ENCODE measurements at places on chromosomes 2 and 18. TPM values are rescaled to one million over a fixed set of nuclear protein-coding genes. Genes with fewer than 3 reads are reported as not detected.

GALNT13 gene
- total RNA-seq, result 4.3 TPM

CBLN2 gene
- total RNA-seq, result not detected

WDR75 gene
- 85.3 TPM for total RNA-seq

WNT6 gene
- not detected for total RNA-seq

FLACC1 gene
- not detected for total RNA-seq

FRZB gene
- total RNA-seq, result 72.8 TPM

LGALSL gene
- 31.1 TPM for total RNA-seq

GMPPA gene
- 49.3 TPM for total RNA-seq

TSPYL6 gene
- not detected for total RNA-seq

BOLL gene
- total RNA-seq, result not detected

MC5R gene
- total RNA-seq, result not detected

RPS27A gene
- total RNA-seq, result 2,670 TPM

MARCO gene
- total RNA-seq, result not detected

DNA sequence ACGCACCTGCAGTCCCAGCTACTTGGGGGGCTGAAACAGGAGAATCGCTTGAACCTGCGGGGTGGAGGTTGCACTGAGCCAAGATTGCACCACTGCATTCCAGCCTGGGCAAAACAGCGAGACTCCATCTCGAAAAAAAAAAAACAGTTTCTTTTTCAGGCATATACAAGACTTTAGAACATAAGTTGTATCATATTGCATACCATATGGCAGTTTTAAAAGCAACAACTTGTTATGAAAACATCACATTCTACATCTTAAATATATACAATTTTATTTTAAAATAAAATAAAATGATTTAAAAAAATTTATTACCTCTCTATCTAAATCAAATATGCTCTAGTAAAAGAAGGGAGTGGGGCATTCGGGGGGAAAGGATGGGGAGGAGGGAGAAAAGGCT is 39.4 kb upstream of the SP5 start:
- no peak for DNase-seq

DNA sequence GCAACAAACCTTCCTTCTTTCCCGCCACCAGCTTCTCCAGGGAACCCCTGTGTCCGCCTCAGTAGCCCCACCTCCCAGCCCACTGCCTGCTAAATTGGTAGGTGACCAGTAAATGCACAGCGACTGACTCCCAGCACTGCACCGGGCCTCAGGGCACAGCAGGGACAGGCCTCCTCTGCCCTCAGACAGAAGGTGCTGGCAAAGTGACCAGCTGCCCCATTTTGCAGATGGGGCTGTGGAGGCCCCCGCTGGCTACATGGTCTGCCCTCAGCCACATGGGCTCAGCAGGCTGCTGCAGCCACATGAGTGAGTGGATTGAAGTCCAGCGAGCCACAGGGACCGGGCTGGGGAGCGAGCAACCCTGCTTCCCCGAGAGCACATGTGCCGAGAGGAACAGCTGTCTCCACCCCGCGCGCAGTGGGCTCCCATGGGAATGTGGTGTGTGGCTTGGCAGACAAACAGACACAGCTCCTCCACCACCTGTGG is 7.8 kb upstream of the NPPC start:
- no peak for DNase-seq

GRCh38 chr18:36589857-36590543 is 238.8 kb downstream of the TPGS2 start:
- DNase-seq, result no peak

DNA sequence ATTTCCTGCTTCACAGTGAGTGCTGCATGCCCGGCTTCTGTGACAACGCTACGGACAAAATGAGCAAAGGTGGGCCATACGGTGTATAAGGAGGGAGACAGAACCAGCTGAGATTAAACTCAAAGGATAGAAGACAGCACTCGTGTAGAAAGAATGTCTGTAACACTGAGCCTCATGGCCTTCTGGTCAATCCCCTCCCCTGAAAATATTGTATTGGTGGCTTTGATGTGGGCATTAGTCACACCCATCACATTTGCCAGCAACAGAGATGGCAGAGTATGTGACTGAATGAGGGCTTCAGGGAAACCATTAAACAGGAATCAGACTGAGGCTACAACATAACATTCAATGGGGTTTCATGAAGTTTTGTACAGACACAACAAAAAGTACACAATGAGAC is 287.8 kb upstream of the CCDC68 start:
- DNase-seq, result no peak

DNA sequence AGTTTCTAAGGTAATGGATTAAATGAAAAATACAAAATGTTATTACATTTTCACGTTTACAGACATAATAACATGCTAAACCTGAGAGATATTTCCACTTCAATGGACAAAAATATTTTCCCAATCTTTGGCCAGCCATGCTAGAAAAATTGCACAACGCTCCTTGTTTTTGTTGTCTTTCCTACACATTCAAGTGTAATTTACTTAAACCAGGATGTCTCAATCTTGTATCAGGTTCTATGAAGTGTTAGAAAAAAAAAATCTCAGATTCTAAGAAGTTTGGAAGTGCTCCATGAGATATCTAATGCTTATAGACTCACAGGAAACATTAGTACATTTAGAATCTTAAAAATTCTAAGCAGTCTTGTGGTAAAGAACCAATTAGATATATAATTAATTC is 141.8 kb upstream of the SLC35G4 start:
- DNase-seq, result no peak

DNA sequence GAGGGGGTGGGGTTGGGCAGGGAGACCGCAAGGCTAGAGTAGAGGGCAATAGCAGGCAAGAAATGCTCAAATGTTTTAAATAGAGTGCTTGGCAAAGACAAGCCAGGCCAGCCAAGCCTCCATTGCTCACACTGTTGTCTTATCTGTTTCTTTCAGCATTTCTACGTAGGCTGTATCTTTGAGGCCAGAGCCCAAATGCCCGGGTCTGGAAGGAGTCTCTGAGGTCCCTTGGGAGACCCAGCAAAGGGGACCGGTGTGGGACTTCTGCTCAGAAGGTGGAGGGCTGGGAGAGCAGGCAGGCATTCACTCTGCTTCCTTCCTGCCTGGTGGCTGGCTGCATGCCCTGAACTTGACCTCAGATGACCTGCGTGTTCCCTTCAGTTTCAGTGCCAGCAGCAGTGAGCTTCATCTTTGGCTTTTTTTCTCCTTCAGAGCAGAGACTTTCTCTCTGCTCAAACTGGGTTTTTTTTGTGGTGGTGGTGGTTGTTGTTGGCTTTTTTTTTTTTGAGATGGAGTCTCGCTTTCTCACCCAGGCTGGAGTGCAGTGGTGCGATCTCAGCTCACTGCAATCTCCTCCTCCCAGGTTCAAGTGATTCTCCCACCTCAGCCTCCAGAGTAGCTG is 13.7 kb upstream of the TET3 start:
- no peak for DNase-seq

DNA sequence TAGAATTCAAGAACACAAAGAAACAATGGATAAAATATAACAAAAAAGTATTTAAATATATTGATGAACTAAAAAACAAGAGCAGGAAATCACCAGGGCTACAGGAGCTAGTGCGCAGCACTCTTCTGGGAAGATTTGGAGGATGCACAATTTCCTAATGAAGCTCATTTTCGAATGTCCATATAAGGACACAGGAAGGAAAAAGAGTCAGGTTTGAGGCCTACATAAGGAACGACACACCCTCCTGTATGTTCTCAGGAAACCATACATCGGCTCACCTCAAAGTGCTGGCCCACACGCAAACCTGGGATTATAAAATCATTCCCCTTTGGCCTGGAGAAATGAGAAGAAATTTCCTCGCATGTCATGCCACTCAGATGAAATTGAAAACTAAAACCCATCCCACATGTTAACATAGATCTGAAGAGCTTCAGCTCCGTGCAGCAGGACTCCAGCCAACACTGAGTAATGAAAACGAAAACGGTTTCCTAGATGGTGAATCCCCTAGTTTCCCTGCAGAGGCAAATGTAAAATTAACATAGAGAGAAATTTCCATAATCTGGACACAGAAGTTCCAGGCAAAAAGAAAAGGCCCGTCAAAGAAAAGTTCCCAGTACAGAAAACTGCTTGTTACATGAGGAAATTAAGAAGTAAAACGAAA is 825.8 kb downstream of the SOCS6 start:
- DNase-seq, result no peak

DNA sequence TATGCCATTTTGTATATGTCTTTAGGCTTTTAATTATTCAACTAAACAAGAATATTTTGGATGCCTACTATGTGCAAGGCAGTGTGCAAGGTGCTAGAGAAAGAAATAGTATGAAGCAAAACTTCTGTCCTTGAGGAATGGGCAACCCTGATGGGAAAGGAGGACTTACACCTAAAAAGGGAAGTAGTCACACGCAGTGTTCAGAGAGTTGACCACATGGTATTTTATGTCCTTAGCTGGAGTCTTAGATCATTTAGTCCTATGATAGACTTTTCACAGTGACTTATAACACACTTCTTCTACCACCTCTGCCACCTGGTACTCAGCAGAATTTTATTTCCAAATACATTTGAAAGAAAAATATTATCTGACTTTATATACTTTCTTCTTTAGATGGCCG is 291.6 kb downstream of the PLCL1 start:
- DNase-seq, result no peak

- peak; percentile 61 for DNase-seq
Observed at GRCh38 chr2:81249152-81249551, 944.6 kb upstream of the LRRTM1 start.

GRCh38 chr2:77512507-77512906 is 9.7 kb downstream of the LRRTM4 start:
- DNase-seq, result no peak

GRCh38 chr18:54780285-54780861 is 47.9 kb upstream of the RAB27B start:
- DNase-seq, result no peak

DNA sequence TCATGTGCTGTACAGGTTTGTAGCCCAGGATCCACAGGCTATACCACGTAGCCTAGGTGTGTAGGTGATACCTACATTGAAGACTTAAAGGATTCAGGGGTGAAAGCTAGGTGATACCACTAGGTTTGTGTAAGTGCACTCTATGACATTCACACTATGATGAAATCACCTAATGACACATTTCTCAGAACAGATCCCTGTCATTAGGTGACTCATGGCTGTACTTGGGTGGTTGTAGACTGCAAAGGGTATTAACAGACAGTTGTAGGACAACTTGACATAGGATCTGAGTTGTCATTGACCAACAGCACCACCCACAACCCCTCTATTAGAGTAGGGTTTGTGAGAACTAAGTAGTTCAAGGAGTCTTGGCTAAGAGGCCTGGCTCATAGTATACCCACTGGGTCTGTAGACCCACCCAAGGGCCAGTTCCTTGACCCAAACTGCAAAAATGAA is 27.7 kb upstream of the SMCHD1 start:
- no peak for DNase-seq

DNA sequence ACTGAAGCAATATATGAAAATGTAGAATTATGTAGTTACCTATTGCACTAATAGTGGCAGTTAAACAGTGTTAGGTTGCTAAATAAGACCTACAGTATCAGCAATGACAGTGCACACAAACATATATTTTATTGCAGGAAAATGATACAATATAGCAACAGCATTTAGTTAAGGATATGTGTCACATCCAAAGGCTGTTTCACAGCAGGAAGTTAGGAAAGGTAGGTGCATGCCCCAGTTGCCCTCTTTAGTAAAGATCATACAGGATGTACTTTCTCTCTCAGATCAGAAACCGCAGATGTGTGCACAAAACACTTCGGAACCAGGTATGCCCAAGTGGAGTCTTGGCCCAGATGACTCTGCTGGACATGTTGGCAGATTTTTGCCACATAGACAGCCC is 444.1 kb downstream of the XIRP2 start:
- no peak for DNase-seq

- no peak for DNase-seq
Observed at GRCh38 chr2:54479424-54479823, 23.3 kb downstream of the SPTBN1 start.

GRCh38 chr2:26238311-26238958 is 6.0 kb downstream of the HADHA start:
- no peak for DNase-seq

- peak; percentile 25 for DNase-seq
Observed at GRCh38 chr2:123514613-123515207, 510.4 kb upstream of the CNTNAP5 start.

- no peak for DNase-seq
Observed at GRCh38 chr2:65498396-65498795, 66.0 kb upstream of the SPRED2 start.

DNA sequence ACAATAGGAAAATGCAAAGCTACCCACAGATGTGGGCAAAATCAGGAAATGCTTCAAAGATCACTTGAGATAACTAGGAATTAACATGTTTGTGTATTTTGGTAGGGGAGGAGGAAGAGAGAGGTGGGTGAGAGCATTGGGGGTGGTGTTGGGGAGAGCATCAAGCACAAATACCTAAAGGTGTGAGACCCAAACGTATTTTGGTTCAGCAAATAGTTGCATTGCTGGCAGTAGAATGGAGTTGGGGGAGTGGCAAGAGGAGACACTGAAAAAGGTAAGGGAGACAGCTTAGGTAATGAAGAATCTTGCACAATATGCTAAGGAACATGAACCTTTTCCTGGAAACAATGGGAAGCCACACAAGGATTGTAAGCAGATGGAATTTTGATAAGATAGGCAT is 1.5 kb upstream of the PELI1 start:
- DNase-seq, result no peak

DNA sequence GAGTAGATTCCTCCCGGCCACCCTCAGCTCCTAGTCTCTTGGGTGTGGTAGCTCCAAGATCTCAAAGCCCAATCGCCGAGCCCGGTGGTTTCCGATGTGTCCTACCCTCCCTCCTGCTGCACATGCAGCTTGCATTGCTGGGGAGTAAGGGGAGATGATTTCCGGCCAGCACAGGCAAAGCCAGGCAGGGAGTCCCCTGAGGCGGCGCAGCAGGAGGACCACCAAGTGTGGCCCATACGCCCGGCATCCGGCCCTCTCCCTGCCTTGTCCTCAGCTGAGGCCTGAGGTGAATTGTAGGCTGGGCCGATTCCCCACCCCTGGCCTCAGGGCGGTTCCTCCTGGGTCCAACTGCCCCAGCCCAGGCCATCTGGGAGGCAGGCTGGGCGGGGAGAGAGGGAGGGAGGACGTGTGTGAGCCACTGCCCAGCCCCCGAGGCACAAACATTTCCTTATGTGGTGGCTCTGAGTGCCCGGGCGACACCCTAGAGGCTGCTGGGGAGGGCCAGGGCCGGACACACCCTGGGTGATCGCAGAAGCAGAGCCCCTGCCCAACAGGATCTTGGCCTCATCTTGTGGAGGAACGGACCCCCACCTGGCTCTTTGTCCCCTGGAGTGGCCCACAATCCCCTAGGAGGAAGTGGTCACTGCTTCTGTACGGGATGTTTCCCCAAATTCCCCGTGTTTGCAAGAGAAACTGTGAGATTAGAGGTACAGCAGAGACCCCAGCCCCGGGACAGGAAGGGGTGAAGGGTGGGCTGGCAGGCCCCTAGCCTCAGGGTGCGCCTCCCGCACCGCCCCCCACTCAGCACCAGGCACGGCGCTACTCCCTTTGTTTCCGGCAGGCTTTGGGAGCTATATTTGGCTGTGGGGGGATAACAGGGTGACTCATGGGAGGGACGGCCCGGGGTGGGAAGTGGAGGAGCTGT is 41.9 kb upstream of the PTMA start:
- peak; percentile 92 for DNase-seq

- no peak for DNase-seq
Observed at GRCh38 chr2:225171350-225171749, 129.1 kb upstream of the DOCK10 start.
